ENCODE measurements at places on chromosomes 4 and X.

GRCh38 chrX:39907964-39908661 is 189.6 kb downstream of the BCOR start:
- DNase-seq = no peak

GRCh38 chr4:81392164-81392563 is 79.5 kb downstream of the RASGEF1B start:
- no peak for DNase-seq

DNA sequence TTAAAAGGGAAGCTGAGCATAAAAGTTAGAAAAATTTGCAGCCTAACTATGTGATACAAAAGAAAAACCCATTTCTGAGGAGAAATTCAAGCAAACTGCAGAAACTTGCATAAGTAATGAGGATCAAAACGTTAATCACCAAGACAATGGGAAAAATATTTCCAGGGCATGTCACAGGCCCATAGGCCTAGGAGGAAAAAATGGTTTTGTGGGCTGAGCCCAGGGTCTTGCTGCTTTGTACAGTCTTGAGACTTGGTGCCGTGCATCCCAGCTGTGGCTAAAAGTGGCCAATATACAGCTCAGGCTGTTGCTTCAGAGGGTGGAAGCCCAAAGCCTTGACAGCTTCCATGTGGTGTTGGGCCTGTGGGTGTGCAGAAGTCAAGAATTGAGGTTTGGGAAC is 37.7 kb upstream of the ADAMTS3 start:
- no peak for DNase-seq

GRCh38 chr4:123244137-123244536 is 152.5 kb upstream of the SPRY1 start:
- DNase-seq = no peak

DNA sequence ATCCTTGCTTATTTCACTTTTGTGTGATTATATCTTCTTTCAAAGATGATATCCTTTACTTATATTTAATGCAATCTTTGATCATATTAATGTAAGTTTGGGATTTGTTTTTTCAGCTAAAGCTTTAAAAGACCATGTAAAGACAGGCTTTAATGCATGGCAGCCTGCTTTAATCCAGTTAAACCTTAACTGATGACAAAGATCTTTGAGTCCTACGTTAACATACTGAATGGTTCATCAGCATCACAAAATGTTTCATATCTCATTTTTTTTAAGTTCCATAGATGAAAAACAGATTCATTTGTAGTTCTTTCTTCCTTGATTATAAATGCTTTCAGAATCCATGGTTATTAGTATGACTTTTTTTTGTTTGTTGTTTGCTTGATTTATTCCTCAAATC is 1102.8 kb downstream of the FSTL5 start:
- no peak for DNase-seq

DNA sequence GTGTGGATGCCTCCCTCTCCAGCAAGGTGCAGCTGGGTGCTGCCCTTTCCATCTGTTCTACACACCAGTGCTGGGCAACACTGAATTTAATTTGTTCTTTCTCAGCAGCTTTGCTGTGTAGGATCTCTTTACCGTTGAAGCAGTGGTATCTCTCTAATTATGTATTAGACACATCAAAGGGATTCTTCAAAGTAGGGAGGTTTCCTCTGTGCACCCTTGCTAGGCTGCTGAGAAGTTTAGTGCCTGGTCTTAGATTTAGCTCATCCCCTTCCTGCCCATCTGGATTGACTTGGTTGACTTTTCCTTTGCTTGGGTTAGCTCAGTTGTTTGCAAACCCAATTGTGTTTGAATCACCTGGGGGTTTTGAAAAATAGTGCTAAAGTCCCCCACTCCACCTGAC is 27.8 kb upstream of the LDB2 start:
- no peak for DNase-seq

GRCh38 chr4:185969657-185970056 is 99.3 kb upstream of the TLR3 start:
- DNase-seq = no peak

- DNase-seq = no peak
Observed at GRCh38 chr4:146453181-146453807, 68.4 kb downstream of the SLC10A7 start.

DNA sequence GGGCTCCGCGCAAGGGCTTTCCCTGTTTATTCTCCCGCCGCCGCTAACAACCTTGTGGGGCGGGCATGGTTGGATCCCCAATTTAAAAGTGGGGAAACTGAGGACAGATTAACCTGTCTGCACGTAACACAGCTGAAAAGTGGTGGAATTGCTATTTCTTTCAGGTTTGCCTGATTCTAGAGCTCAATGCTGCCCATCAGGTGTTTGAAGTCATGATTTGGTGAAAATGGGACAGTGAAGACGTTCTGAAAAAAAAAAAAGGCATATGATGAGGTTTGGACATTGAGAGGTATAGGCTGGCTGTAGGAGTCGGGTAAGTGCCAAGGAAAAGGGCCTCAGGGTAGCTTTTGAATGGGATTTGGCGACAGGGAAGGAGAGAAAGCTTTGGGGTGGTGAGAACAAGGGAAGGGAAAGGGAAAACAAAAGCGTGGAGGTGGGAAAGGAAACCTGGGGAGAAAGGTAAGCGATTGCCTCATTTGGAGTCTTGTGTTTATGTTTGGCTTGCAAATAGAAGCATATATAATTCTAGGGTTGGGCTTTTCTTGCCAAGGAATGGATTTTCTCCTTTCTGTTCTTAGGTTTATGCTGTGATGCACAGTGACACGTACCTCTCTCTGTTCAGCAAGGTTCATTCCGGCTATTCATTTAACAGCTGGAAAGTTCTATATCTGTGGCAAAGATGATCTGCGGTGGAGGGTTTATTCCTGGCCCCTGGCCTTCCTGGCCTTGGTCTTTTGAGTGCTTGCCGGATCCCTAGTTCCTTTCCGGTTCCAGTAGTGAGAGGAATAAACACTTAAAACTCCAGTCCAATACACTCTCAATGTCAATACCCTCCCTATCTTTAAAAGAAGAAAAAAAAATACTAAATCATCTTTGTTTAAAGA is 2.4 kb upstream of the STIM2 start:
- DNase-seq = no peak

DNA sequence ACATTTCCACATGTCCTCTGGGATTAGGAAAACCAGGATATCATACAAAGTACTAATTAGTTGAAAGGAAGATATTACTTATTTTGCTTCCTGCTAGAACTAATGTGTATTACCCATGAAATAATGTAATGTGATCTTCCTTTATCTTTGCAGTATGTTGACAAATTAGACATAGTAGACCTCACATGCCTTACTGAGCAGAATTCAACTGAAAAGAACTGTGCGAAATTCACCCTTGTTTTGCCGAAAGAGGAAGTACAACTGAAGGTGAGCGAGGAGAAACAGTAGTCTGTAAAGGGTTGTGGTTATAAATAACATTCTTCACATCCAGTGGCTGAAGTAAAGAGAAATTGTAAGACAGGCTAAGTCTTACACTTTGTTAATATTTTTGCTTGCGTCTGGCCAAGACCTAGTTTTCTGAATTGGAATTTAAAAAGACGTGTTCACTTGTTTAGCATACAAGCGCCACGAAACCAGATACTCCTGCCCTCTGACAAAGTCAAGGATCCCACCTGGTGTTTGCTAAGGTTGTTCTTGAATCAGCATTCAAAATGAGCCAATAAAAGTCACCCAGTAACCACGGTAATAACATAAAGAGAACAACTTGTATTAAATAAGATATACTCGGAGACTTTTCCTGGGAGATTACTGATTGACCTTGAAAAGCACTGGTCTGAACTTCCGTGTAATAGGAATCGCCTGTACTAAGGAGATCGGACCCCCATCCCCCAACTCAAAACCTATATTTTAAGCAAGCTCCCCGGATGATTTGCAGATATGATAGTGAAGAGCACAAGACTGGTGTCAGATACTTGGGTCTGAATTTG is 16.9 kb downstream of the STAP1 start:
- DNase-seq = no peak

DNA sequence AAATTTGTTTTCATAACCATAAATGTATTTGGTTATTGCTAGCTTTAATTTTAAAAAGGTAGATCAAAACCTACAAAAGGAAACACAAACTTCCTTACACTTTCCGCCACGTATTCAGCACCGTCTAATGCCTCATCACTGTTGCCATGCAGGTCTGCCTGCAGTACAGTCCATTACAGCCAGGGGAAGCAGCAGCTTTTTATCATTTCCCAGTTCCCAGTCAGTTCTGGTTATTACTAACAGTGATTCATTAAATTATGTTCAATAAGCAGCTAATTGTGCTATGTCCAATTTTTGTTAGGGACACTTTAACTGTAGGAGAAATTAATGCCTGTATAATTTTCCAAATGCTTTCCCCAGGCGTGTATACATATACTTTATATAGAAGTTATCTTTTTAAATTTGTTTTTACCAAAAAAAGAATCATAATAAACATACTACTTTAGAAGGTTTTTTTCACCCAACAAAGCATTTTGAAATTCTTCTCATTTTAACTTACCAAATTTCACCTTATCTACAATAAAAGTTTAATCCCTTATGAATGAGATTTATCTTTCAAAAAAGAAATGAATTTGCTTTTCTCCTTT is 93.3 kb downstream of the ANXA3 start:
- DNase-seq = peak; percentile 67

DNA sequence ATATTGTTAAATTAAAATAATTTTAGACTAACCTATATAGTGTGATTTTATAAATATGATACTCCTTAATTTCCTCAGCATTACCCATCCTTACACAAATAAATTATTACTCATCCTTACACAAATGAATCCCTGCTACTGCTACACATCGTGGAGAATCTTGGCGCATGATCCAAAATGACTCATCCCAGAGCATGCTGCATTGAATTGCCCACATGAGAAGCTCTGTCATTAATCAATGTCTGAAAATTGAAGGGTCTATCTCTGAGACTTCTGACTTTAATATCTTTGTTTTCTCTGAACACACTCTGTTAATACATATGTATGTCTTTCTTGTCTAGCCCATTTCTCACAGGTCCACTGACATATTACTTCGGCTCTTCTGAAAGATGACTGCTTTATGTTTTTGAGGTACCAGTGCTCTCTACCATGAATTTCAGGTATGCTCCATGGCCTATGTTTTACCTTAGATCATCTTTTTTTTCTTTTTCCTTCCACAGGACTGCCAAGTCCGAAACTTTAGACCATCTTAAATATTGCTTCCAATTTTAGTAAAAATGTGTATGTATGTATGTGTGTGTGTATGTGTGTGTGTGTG is 15.7 kb upstream of the DUSP21 start:
- DNase-seq = peak; percentile 18

GRCh38 chr4:91436556-91436955 is 867.2 kb upstream of the GRID2 start:
- no peak for DNase-seq

GRCh38 chr4:78689700-78690323 is 86.3 kb upstream of the BMP2K start:
- no peak for DNase-seq

GRCh38 chr4:7910952-7911578 is 28.6 kb downstream of the AFAP1 start:
- DNase-seq = peak; percentile 84

DNA sequence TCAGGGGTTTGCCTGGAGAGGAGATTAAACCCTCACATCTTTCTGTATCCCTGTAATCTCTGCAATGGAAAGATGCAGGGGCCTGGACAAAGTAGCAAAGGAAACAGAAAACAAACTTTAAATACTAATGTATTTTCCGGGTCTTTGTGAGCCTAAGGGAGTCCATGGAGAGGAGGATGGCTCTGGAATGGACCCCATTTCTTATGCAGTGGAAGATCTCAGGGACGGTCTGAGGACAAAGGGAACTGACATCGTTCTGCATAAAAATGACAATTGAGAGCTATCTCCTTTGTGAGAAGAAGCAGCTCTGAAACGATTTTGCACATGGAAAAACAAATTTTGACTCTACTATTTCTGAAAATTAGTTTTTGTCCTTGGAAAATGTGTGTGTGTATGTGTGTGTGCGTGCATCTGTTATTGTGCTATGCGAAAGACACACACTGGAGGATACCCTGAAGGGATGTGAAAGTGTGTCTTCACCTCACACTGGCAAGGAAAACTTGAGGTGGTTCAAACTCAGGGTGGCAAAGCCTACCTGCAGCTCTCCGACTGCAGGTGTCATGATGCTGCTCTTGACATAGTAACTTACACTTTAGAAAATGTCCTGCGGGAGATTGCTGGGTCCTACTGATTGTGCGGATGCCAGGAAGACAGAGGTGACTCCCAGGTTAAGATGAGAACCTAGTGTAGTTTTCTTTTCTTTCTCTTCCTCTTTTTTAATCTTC is 126.4 kb upstream of the JADE1 start:
- DNase-seq = no peak

GRCh38 chrX:15497865-15498264 is 2.7 kb upstream of the BMX start:
- peak; percentile 55 for DNase-seq

DNA sequence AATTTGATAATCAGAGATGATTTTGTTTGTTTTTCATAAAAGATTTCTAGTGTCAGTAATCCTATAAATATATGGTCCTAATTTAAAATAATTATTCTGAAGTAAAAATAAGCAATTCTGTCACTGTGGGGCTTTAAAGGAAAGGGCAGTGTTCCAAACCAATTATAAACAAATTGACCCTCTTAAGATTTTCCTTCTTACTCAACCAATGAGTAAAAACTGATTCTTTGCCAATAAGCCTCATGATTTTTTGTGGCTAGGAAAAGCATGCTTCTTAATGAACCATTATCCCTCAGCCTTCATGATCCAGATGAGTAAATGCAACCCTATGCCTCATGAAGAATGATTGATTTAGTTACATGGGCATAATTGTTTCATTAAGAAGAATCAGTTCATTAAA is 1010.4 kb downstream of the ADGRL3 start:
- DNase-seq = no peak

DNA sequence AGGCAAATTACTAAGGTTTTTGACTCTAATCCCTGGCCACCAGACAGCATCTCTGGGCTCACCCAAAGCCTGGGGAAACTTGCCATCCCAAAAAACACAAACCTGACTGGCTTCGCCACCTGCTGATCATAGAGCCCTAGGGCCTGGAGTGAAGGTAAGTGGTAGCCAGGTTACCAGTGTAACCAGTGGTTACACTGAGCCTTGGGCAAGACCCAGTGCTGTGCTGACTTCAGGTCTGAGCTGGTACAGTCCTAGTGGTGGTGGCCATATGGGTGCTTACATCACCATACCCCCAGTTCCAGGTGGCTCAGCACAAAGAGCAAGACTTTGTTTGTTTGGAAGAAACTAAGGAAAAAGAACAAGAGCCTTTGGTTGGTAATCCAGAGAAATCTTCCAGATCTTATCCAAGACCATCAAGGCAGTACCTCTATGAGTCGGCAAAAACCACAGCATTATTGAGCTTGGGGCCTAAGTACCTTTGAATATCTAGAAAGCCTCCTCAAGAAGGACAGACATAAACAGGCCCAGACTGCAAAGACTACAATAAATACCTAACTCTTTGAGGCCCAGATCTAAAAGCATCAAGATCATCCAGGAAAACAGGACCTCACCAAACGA is 13.7 kb downstream of the MED14 start:
- no peak for DNase-seq

GRCh38 chr4:88897180-88897579 is 159.8 kb downstream of the FAM13A start:
- no peak for DNase-seq

GRCh38 chrX:40570346-40571093 is 10.2 kb upstream of the ATP6AP2 start:
- no peak for DNase-seq

Data from BE2C (cell line).